ENCODE measurements at places on chromosomes 2 and 18. TPM values are rescaled to one million over a fixed set of nuclear protein-coding genes. Genes with fewer than 3 reads are reported as not detected.

- no peak for DNase-seq
Measured at GRCh38 chr2:44620189-44620990, 258.6 kb downstream of the CAMKMT start.

GRCh38 chr2:239596253-239596652 lies 195.4 kb upstream of the HDAC4 start:
- no peak for DNase-seq

GRCh38 chr2:16791496-16791895 lies 125.9 kb upstream of the CYRIA start:
- DNase-seq = no peak

- peak; percentile 58 for DNase-seq
Measured at GRCh38 chr2:241834527-241835210, 24.0 kb downstream of the PDCD1 start.

- DNase-seq = no peak
Measured at GRCh38 chr2:67997903-67998302, 64.9 kb downstream of the C1D start.

DNA sequence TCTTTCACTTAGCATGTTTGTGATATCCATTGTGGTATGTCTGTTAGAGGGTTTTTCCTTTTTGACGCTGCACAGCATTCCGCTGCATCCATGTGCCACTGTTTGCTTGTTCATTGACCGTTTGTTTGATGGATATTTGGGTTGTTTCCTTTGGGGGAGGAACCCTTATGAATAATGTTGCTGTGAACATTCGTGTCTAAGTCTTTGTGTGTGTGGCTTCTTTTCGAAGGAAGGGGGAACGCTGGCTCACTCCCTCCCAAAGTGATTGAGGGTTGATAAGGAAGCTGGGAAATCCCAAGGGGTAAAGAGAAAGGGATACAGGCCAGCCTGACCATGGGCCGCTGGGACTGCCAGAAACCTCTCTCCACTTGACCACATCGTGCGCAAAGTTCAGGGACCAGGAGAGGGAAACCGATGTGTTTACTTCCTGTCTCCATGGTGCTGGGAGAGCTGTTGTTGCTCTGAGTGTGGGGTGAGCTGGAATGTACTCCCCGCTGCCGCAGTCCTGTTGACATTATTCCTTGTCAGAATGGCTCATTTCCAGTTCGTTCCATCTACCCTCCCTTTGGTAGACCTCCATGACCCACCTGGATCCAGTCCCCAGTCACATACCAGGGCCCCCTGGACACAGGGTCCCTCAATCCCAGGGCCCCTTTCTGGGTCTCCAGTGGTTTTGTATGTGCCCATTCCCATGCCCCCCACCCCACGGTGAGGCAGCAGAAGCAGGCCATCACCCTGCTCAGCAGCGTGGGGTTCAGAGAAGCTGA lies 39.6 kb downstream of the HS1BP3 start:
- DNase-seq = peak; percentile 91

DNA sequence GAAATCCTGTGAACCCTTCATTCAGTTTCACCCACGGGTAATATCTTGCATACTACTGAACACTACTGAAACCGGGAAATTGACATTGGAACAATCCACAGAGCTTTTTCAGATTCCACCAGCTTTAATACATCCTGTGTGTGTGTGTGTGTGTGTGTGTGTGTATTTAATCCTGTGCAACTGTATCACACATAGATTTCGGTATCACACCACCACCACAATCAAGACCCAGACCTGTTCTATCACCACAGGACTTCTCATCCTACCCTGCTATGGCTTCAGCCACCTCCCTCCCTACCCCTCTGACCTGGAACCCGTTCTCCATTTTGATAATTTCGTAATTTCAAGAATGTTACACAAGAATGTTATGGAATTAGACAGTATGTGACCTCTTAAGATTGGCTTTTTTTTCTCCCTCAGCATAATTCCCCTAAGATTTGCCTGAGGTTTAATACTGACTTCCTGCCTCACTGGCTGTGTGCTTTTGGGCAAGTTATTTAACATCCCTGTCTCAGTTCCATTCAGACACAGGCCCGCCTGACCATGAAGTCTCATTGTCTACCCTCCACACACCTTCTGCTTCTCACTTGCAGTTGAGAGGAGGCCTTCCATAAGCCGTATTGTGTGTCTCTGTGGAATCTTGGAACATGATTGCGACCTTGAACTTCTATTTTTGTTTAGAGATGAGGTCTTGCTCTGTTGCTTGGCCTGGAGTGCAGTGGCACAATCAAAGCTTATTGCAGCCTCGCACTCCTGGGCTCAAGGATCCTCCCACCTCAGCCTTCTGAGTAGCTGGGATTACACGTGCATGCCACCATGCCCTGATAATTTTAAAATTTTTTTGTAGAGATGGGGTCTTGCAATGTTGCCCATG lies 14.4 kb upstream of the TMEM131 start:
- DNase-seq = no peak

- no peak for DNase-seq
Measured at GRCh38 chr2:140144611-140145010, 1364.4 kb upstream of the NXPH2 start.

DNA sequence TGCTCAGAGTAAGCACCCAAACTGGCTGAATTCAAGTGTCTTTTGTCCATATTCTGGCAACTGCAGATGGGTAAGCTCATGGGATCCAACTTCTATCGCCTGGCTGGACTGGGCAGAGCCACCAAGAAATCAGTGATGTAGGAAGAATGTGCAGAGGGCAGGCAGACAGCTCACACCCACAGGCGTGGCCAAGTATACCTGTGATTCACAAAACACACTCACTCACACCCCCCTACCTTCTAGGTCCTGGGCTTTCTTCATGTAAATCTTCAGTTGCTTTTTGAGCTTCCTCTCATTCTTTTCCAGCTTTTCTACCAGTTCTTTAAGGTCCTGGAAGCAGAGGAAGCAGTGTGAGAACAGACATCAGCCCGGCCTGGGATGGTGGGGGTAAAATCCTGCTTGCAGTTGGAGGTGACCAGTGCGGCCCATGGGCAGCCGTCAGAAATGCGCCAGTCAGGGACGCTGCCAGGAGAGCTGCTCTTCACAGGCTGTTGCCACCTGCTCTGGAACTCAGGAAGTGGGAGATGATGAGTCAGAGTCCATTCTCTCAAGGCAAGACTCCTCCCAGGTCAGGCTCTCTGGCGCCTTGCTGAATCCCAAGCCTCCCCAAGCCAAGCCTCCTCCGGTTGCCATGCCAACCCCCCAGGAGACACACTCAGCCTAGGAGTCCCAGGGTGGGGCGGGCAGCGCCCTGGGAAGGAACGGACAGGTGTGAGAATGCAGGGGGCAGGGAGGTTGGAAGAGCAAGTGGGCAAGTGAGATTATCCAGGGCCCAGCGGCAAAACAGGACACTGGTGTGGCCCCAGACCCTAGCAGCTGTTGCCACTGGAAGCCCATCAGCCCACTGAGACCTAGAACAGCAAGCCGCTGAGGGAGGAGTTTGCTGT lies 36.2 kb upstream of the ACAA2 start:
- DNase-seq = peak; percentile 83

The AGXT gene
- total RNA-seq = not detected

All from posterior vena cava (tissue), 2 donors.